ENCODE measurements at places on chromosomes 12 and 14. TPM values are rescaled to one million over a fixed set of nuclear protein-coding genes. Genes with fewer than 3 reads are reported as not detected.

- no peaks in the 10 kb centered on the region for H3K27me3 ChIP-seq
- H3K4me3 ChIP-seq = no peak overlapping the region
- H3K4me1 ChIP-seq = no peaks in the 10 kb centered on the region
- no peak for DNase-seq
Measured at GRCh38 chr12:105740970-105741725, 397.6 kb downstream of the NUAK1 start.

DNA sequence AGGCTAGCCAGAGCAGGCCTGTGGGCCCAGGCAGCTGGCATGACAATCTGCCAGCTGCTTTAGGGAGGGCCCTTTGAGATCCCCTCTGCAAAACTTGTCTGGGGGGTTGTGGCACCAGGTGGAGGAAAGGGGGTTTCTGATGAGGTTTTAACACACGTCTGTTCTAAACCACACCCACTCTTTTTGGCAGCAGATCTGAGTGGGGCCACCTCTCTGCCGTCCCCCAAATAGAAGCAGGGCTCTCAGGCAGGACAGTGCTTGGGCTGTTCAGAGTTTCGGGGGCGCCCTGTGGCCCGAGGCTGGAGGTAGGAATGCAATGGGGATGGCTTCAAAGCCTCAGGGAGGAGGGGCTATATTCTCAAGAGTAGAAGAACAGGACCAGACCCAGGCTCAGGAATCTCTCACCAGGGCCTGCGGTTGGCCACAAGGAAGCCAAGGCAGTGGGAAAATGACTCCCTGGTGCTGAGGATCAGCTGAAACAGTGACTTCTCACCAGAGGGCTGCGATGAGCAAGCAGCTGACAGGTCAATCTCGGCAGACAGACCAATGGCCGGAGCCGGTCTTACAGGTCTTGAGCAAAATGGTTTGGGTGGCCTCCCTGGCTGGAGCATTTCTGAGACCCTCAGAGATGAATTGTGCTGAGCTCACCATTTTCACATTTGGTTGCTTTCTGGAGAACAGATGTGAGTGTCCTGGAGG lies 1.5 kb upstream of the KRT5 start:
- no peak overlapping the region for H3K27ac ChIP-seq
- peaks cover 11% of the 10 kb centered on the region for H3K27me3 ChIP-seq
- H3K4me3 ChIP-seq = no peak overlapping the region
- no peaks in the 10 kb centered on the region for H3K36me3 ChIP-seq
- H3K4me1 ChIP-seq = peaks cover 4% of the 10 kb centered on the region

GRCh38 chr12:118548887-118549509 lies 172.6 kb downstream of the SUDS3 start:
- no peak for DNase-seq
- no peaks in the 10 kb centered on the region for H3K4me1 ChIP-seq
- no peak overlapping the region for H3K4me3 ChIP-seq
- H3K36me3 ChIP-seq = no peaks in the 10 kb centered on the region
- no peaks in the 10 kb centered on the region for H3K27me3 ChIP-seq

DNA sequence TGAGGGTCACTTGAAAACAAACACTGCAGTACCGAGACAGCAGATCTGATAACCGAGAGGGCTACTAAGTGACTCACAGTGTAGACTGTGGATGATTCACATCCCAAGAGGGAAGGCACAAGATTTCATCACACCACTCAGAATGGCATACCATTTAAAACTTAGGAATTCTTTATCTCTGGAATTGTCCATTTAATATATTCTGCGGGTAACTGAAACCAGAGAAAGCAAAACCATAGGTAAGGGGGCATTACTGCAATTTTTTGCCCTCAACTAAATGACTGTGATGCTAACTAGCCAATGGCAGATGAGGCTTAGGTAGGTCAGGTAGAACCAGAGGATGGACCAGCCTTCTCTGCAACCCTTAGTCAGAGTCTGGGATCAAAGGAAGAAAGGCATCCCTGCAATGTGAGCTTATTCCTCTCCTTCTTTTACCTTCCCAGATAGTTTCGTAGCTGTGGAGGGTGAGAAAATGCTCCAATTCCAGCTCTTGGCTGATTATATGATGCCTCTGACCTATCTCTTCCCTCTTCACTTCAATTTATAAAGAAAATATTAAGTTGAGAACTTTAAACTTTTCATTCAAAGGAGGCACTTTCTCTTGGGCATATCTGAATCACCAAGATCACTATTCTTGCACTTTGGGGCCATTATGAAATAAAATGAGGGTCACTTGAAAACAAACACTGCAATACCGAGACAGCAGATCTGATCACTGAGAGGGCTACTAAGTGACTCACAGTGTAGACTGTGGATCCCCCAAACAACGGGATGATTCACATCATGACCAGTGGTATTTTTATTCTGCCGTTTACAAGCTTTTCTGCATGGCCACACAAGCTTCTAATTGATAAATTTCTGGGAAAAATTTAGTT lies 6.8 kb downstream of the ART4 start:
- no peaks in the 10 kb centered on the region for H3K4me1 ChIP-seq
- H3K27me3 ChIP-seq = peaks cover 18% of the 10 kb centered on the region
- peaks cover 2% of the 10 kb centered on the region for H3K36me3 ChIP-seq
- no peak overlapping the region for H3K27ac ChIP-seq
- DNase-seq = no peak
- H3K4me3 ChIP-seq = no peak overlapping the region

GRCh38 chr12:9797722-9798619 lies 29.3 kb upstream of the KLRF1 start:
- peaks cover 4% of the 10 kb centered on the region for H3K27me3 ChIP-seq
- peak overlapping the region; percentile 35 for H3K4me3 ChIP-seq
- peaks cover 16% of the 10 kb centered on the region for H3K36me3 ChIP-seq
- H3K27ac ChIP-seq = peak overlapping the region; percentile 68

DNA sequence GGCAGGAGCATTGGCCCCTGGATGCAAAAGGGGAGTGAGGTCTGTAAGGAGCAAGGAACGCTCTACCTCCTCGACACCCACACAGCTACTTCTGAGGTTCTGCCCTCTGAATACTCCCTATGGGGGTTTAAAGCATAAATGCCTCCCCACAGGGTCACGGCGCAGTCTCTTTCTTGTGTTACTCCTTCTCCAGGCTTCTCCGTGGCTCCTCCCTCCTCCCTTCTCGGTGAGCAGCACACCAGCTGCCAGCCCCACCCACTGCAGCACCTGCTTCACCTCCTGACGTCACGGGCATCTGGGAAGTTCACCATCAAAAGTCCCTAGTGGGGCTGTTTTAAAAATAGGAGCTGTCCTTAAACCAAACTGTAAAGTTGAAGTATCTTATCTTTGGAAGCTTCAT lies 67.3 kb downstream of the SPTB start:
- no peaks in the 10 kb centered on the region for H3K36me3 ChIP-seq
- H3K4me1 ChIP-seq = peaks cover 2% of the 10 kb centered on the region
- H3K27me3 ChIP-seq = peaks cover 45% of the 10 kb centered on the region
- no peak overlapping the region for H3K27ac ChIP-seq
- H3K4me3 ChIP-seq = no peak overlapping the region

DNA sequence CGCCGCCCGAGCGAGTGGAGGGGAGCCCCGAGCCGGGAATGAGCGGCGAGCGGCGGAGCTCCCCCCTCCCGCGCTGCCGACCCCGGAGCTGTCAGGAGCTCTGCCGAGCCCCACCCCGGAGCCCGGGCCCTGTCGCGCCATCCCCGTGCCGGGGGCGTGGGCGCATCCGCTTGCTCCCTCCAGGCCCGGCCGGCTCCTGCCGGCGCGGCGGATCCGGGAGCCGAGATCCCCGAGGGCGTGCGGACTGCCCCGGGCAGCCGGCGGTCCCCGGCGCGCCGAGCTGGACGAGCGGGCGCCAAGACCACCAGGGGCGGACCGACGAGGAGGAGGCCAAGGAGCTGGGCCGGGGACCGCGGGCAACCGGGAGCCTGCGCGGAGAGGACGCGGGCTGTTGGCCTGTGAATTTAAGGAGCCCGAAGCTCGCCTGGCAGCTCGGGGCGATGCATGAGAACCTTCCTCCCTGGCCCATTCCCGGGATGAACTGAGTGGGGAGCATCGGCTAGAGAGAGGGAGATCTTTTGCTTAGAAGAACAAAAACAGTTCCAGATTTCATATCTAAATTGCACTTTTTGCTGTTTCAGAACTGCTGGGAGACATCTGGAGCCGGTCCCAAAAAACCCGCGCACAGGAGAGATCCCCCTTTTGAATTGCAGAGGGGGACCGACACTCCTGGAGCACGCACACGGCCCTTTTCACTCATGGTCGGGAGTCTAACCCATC lies 2.0 kb downstream of the PTHLH start:
- H3K4me3 ChIP-seq = peak overlapping the region; percentile 61
- H3K27me3 ChIP-seq = peaks cover 94% of the 10 kb centered on the region
- peak; percentile 51 for DNase-seq
- H3K36me3 ChIP-seq = no peaks in the 10 kb centered on the region
- peaks cover 18% of the 10 kb centered on the region for H3K4me1 ChIP-seq
- no peak overlapping the region for H3K27ac ChIP-seq

DNA sequence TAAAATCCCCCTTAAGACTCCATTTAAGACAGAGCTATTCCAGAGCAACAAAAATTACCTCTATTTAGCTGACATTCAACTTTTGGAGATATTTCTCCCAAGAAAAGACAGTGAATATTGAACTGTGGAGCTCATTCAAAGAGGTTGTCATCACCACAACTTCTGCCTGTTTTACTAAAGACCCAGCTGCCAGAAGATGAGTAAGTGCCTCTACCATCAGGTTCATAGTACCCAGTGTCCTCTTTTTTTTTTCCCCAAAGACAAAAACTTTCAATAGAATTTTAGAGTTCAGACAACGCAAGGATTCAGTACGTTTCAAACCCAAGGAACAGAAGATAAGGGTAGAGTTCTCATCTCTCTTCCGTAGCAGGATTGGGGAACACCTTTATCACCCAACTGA lies 461.3 kb downstream of the BCAT1 start:
- no peak for DNase-seq
- no peaks in the 10 kb centered on the region for H3K4me1 ChIP-seq
- H3K27me3 ChIP-seq = no peaks in the 10 kb centered on the region
- no peaks in the 10 kb centered on the region for H3K36me3 ChIP-seq
- H3K27ac ChIP-seq = no peak overlapping the region
- H3K4me3 ChIP-seq = no peak overlapping the region

DNA sequence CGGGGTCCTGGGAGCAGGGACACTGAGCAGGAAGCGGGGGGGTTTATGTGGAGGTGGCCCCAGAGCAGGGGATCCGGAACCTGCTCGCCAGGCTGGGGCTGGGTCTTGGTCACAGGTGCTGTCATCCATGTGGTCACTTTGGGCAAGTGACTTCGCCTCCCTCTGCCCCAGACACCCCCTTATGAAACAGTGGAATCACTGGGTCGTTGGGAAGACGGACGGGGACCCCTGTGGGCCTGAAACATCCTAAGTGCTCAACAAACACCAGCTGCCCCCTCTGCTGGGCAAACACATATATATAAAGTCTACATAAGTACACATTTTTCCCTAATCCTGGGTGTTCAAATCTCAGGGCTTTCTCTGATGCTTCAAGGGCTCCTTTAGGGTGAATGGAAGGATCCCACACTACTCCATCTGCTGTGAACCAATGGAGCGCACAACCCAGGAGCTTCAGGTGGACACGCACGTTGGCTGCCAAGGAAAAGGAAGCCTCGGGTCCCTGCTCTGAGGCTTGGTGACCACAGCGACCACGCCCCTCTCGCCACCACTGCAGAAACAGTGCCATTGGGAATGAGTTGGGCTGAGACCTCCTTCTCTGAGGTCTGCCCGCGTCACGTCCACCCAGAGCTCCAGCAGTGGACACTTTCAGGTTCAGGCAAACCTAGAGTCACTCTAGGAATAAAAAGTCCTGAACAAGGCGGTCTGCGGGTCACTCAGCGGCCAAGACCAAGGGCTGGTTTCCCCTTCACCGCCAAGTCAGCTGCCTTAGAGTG lies 54.6 kb downstream of the CDC42BPB start:
- H3K4me1 ChIP-seq = no peaks in the 10 kb centered on the region
- H3K27ac ChIP-seq = no peak overlapping the region
- DNase-seq = no peak
- no peak overlapping the region for H3K4me3 ChIP-seq
- H3K27me3 ChIP-seq = no peaks in the 10 kb centered on the region

DNA sequence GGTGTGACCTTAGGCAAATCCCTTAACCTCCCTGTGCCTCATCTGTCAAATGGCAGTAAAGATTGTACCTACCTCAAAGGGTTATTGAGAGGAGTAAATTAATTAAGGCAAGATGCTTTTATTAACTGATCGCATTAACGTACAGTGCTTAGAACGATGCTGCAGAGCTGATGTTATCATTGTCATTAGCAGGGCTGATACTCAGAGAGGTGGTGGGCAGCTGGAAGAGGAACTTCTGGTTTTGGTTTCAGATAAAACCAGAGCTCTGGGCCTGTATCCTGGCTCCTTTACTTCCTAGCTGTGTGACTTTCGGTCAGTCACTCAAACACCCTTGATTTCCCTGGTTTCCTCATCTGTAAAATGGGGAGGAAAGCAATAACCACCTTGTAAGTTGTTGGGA lies 55.1 kb downstream of the CALM1 start:
- H3K27ac ChIP-seq = no peak overlapping the region
- DNase-seq = no peak
- no peak overlapping the region for H3K4me3 ChIP-seq
- no peaks in the 10 kb centered on the region for H3K36me3 ChIP-seq

GRCh38 chr12:28374556-28374955 lies 184.3 kb downstream of the CCDC91 start:
- H3K36me3 ChIP-seq = peaks cover 36% of the 10 kb centered on the region
- no peak overlapping the region for H3K4me3 ChIP-seq
- no peaks in the 10 kb centered on the region for H3K4me1 ChIP-seq
- no peak overlapping the region for H3K27ac ChIP-seq
- no peak for DNase-seq

- H3K4me1 ChIP-seq = peaks cover 6% of the 10 kb centered on the region
- no peak overlapping the region for H3K4me3 ChIP-seq
- no peaks in the 10 kb centered on the region for H3K36me3 ChIP-seq
Measured at GRCh38 chr12:44976246-44976645, 74.7 kb downstream of the DBX2 start.

GRCh38 chr14:95052016-95052585 lies 105.2 kb downstream of the DICER1 start:
- no peaks in the 10 kb centered on the region for H3K36me3 ChIP-seq
- no peak overlapping the region for H3K27ac ChIP-seq
- H3K4me3 ChIP-seq = no peak overlapping the region
- H3K4me1 ChIP-seq = no peaks in the 10 kb centered on the region
- DNase-seq = no peak
- peaks cover 3% of the 10 kb centered on the region for H3K27me3 ChIP-seq

GRCh38 chr12:21223930-21224329 lies 92.9 kb downstream of the SLCO1B1 start:
- H3K27me3 ChIP-seq = no peaks in the 10 kb centered on the region
- H3K36me3 ChIP-seq = no peaks in the 10 kb centered on the region
- no peak overlapping the region for H3K27ac ChIP-seq
- H3K4me1 ChIP-seq = no peaks in the 10 kb centered on the region

FAM181A gene
- not detected for total RNA-seq

GPR132 gene
- 46.6 TPM for total RNA-seq

DPPA3 gene
- not detected for total RNA-seq

TMCC3 gene
- total RNA-seq = 0.83 TPM

CCDC177 gene
- total RNA-seq = not detected

Measured in activated naive CD8-positive, alpha-beta T cell treated with anti-CD3 and anti-CD28 coated beads, Interleukin-2, amount 10 ng/mL, durations not matched to agents 7 days and 5 days (primary cell).